Suppressor macrophage (primary cell): ENCODE measurements at places on chromosomes 7 and 10.

DNA sequence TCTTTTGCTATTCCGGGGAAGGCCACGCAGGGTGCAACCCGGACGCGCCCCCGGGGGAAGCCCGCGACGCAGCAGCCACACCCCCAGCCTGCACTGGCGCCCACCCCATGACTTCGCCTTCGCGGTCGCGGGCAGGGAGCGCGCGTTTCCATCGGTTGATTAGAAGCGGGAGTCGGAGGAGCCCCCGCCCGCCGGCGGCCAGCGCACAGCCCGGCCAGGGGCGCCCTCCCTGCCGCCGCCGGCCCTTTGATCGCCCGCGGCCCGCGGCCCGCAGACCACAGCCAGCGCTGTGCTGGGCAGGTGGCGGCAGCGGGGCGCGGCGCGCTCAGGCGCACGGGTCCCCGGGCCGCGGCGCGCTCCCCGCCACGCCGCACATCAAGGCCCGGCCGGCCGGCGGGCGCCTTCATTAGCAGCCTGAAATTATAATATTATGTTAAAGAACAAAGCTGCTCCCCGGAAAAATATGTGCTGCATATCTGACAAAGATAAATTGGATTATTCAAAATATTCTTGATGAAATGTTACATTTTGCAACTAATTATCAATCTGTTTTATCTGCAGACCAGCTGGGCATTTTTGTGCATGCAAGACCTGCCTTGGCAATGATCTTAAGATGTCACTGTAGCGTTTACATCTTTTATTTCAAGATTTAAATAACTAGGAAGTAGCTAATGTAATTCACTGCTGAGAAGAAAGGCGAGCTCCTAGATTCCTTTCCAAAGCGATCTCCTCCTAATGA, 160.7 kb upstream of the MKI67 start:
- no peak for DNase-seq

GRCh38 chr7:6725003-6725402, 18.3 kb upstream of the ZNF12 start:
- peak; percentile 66 for DNase-seq

DNA sequence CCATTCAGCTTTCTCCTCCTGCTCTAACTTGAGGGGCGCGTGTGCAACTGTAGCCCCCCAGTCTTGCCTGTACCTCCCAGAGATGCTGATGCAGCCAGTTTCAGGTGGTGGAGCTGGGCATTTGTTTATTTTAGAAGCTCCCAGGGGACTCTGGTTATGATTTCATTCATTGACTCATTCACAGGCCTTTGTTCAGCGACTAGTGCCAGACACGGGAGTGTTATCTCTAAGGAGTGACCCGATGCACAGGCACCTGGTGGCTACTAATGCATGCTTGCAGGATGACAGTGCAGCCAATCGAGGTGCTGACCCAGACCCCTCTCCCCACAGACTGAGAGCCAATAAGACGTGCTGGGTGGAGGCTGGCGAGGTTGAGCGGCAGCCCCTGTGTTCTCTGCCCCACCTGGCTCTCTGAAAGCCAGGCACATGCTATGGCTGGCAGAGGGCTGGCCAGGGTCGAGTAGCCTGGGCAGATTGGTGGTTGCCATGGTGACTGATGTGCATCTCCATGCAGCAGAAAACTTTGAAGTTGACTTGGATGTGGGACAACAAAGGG, 19.7 kb upstream of the SLC18A2 start:
- DNase-seq: no peak

DNA sequence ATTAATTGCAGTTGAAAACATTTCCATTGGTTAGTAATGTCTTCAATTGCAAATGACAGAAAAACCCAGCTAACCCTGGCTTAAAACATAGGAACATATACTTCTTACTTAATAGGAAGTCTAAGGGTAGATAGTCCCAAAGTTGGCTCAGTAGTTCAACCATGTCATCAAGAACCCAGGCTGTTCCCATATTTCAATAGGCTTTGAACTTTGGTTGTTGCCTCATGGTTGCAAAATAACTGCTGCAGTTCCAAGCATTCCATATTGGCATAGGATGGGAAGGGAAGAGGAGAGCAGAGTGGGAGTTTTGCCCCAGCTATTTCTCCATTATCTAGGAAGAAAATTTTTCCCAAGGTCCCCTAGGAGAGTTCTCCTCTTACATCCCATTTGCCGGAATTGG, 81.4 kb upstream of the EEPD1 start:
- no peak for DNase-seq

DNA sequence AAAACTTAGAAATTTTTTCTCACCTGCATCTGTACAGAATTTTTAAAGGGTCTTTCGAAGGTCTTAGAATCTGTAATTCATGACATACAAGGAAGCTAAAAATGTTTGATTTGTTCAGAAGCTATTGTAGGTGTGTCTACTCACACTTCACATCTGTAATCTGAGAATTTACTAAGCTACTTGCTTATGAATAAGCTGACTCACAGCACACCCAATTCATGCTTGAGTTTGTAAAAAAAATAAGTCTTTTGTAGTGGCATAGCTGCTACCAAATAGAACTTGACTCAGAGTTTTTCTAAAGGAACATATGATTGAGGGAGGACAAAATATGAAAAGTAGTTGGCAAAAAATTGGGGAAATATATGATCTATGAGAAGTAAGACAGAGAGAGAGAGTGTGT, 12.7 kb upstream of the AGR2 start:
- DNase-seq: peak; percentile 41

DNA sequence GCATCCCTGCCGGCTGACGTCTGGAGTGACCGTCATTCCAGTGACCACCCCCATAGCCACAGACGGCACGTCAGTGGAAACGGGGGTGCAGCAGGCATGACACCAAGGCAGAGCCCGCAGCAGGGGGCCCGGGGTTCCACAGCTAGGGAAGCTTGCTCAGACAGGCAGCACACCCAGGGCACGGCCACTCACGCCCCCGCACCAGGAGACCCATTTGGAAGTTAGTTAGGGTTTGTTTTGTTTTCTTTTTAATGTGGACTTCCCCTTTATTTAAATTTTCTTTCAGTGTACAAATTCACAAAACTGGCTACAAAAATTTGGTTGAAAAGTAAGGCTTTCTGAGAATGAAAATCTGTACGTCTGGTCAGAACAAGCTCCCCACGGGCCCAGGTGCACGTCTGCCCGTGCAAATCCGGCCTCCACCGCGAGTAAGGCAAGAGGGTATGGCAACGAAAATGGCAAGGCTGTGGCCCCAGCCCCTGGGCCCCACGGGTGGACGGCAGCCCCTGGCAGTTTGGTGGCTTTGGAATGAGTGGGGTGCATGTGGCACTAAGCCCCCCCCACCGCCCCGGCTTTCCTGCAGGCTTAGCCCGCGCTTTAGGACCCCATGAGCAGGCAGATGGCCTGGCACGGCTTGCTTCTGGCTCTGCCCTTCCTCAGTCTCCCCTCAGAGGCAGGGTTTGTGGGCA, 124.2 kb downstream of the FAM53B start:
- peak; percentile 25 for DNase-seq

DNA sequence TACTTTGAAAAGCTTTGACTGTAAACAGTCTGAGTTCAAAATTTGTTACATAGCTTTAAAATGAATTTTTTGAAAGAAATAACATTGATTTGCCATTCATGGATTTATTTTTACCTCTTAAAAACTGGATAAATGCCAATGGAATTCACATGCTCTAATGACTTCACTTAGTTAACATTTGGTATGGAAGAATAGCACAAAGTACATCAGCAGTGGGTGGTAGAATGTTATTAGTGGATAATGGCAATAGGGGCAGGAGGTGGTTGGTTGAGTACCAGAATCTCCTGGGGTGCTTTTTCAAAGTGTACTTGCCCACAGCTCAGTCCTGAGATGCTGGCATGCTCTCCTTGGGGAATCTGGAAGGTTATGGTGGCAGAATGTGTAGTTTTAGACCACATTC, 4.7 kb downstream of the PPP1R9A start:
- DNase-seq: no peak

DNA sequence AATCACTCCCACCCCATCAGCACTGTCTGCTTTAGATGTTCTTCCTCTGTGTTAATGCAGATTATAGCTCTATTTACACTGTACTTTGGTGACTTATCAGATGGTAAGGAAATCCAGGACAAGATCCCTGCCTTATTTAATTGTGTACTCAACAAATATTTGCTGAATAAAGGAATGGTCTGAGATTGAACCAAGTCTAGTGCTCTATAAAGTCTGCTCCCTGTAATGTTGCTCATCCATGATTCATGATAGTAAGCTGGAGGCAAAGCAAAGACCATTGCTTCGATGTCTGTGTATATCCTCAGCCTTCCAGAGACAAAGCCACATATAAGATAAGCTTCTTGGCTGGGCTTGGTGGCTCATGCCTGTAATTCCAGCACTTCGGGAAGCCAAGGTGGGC, 33.5 kb downstream of the PLCE1 start:
- no peak for DNase-seq

- DNase-seq: no peak
Observed at GRCh38 chr10:102948786-102949185, 30.7 kb downstream of the CNNM2 start.

DNA sequence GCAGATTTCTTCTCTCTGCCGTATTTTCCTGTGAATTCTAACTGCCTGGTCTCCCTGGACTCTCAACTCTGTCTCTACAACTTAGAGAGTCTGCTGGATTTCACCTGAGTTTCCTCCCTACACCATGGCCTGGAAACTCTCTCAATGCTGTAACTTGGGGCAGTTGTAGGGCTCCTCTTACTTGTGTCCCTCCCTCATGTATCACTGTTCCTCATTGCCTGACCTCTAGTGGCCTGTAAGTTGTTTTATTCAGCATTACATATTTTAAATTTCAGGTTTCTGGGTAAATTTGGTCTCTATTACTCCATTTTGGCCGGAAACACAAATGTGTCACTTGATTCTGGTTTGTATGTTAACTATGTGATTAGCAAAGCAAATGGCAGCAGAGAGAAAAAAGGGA, 70.9 kb downstream of the DYNC1I1 start:
- DNase-seq: no peak

GRCh38 chr10:97520520-97520919, 21.8 kb downstream of the UBTD1 start:
- no peak for DNase-seq
